KBM-7 (cell line): ENCODE measurements at places on chromosomes 3 and 15.

DNA sequence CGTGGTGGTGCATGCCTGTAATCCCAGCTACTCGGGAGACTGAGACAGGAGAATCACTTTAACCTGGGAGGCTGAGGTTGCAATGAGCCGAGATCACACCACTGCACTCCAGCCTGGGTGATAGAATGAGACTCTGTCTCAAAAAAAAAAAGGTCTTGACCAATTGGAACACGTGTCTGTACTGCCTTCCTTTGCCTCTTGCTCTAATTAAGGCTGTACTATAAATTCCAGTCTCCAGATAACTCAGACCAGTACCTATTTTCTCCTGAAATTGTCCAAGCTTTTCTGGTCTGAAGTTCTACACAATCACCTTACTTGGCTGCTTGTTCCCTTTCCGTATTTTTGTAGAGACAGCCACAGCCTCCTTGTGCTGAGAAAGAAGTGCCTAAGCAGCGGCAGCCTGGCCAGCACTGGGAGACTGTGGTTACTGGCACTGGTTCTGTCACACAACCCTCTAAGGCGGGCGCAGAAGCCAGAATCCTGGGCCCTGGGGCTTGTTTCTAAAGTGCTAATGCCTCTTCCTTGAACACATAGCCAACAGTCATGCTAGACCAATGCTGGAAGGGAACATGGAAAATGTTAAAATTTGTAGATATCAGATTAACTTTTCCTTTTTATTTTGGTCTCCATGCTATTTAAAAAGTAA is 6.2 kb upstream of the CEP70 start:
- DNase-seq: no peak

DNA sequence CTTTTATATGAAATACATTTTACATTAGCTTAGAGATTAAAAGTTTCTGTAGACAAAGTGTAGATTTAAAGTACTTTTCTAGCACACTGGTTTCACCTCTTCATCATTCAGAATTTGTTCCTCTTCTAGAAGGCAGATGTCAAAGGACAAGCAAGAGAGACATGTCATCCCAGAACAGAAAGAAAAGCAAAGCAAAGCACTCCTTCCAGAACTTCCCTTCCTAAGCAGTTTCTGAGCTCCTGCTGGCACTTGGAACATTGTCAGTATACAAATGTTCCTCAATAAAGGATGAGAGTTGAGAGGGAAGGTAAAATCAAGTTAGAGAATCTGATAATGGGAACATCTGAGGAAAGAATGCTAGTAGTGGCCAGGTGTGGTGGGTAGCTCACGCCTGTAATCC is 26.2 kb downstream of the TMOD3 start:
- DNase-seq: no peak

DNA sequence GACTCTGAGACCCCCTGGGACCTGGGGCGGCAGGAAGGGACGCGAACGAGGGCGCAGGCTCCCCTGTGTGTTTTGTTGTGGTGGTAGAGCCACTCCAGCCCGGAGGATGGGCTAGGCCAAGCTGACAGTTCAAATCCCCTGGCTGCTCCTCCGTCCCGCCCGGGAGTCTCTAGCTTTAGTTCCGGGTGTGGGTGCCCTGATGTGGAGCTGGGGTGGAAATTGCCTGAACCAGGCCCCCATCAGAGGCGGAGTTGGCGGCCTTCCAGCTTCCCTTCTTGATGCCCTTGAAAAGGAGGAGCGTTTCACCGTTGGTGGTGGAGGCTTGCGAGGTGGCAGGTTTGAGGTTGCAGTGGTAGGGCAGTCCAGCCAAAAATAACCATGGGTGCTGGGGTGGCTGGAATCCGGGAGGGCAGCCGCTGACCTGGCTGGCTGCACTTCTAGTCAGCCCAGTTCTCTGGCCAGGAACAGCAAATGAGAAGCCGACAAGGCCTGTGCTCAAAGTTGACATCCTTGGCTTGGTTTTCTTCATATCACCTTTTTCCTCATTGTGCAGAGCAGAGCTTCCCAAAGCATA is 817 bp downstream of the CLK3 start:
- peak; percentile 91 for DNase-seq

- no peak for DNase-seq
Measured at GRCh38 chr15:88542342-88542733, 4.1 kb downstream of the DET1 start.

DNA sequence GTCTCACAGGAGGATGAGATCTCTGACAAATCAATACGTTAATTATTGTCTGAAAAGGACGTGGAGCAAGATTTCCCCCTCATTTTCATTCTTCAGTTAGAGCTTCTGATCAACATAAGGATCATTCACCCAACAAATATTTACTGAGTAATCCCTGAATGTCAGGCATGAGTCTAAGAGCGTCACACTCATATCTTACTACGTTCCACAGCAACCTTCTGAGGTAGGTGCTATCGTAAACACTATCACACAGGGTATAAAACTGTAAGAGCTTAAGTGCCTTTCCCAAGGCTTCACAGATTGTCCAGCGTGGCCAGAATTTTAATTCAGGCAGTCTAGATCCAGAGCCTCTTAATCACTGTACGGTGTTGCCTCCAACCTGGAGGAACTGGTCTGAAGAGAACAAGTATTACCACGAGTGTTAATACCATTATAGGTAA is 10.6 kb upstream of the TM4SF1 start:
- DNase-seq: no peak

GRCh38 chr15:36136049-36136448 is 443.4 kb upstream of the CDIN1 start:
- DNase-seq: no peak

- peak; percentile 15 for DNase-seq
Measured at GRCh38 chr15:39084674-39085530, 496.0 kb upstream of the THBS1 start.

- no peak for DNase-seq
Measured at GRCh38 chr3:80238152-80238551, 470.4 kb upstream of the ROBO1 start.

DNA sequence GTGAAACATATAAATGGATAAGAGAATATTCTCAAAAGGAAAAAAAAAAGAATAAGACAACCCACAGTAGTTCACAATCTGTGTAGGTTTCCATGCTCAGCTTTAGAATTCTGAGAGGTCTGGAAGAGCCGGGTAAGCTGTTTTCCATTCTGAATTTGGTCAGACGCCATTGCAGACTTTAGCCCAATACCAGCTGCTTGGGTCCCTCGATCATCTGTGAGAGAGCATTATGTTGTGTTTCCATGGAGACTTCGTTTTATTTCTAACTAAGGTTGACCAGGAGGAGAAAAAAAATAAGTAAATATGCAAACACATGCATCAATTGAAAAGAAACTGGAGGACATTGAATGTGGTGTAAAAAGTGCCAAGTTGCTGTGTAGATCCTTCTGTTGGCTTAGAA is 25.5 kb downstream of the KCNAB1 start:
- DNase-seq: no peak

- no peak for DNase-seq
Measured at GRCh38 chr3:179713643-179714090, 60.8 kb downstream of the USP13 start.
